ENCODE measurements at places on chromosomes 5 and 9.

DNA sequence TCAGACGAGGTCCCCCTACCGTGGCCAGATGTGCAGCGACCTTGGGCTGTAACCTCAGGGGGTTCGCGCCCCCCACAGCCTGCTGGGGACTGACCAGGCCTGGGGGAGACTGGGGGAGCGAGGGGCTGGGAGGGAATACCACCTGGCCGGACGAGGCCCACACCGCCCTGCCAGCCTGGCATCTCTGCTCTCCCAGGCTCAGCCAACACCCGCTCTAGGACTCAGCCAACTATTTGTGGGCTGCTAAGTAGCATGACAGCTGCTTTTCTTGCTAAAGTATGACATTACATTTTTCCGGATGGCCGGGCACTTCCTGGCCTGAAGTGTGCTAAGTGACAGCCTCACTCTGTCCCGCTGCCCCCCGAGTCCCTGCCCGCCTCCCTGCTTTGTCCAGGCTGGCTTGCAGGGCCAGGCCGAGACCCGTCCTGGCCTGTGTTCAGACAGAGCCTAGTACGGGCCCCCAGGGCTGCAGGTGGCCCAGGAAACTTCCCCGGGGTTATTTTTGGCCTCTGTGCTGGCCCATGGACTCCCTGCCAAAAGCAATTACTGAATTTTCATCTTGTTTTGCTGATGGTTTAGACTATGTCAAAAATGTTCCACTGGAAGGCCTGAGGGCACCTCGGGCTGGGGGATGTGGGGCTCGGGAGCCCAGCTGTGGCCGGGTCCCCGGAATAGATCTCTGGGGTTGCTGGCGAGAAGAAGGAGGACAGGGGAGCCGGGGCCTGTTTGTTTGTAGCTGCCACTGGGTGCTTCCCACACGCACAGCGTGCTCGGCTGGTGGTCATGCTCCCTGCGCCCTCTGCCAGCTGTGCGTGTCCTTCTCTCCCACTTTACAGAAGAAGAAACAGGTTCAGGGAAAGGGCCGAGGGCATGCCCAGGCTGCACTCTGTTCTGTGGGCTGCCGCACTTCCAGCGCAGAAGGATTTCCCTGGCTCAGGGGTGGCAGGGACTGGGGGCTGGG is 13.4 kb upstream of the SLC2A6 start:
- no peak for DNase-seq

DNA sequence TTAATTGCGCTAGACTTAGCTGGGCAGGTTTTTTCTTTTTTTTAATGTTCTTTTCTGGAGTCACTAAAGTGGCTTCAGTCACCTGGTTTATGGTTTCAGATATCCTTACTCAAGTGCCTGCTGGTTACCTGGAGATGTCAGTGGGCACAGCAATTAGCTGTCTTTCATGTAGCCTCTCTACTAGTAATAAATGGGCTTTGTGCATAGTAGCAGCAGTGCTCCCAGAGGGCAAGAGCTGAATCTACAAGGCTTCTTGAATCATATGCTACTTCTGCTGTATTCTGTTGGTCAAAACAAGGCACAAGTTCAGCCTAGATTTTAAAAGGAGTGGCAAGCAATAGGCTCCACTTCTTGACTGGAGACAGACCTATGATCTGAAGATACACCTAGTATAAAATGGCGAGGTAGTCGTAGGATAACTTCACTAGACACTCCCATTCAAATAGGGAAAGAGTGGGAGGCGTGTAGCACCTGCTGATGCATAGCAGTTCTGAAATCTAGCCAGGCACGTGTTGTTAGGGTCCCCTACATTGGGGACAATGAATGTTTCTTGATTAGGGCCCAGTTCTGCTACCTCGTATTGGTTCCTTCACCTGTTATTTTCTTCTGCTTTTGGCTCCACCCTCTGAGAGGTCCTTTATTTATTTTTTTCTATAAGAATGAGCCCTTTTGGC is 7.0 kb downstream of the SCAMP1 start:
- no peak for DNase-seq

- no peak for DNase-seq
Observed at GRCh38 chr5:36653044-36653705, 46.8 kb downstream of the SLC1A3 start.

DNA sequence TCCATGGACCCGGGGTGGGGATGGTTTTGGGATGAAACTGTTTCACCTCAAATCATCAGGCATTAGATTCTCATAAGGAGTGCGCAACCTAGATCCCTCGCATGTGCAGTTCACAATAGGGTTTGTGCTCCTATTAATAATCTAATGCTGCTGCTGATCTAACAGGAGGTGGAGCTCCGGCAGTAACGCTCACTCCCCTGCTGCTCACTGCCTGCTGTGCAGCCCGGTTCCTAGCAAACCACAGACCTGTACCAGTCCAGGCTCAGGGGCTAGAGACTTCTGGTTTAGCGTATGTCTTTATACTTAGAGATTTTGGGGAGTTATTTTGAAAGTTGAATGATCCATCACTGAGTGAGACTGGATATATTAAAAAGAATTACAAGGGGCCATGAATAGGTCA is 50.2 kb downstream of the RICTOR start:
- no peak for DNase-seq

GRCh38 chr5:125293726-125294125 is 547.3 kb upstream of the ZNF608 start:
- DNase-seq, result no peak

- no peak for DNase-seq
Observed at GRCh38 chr9:123336449-123336848, 19.5 kb upstream of the CRB2 start.

DNA sequence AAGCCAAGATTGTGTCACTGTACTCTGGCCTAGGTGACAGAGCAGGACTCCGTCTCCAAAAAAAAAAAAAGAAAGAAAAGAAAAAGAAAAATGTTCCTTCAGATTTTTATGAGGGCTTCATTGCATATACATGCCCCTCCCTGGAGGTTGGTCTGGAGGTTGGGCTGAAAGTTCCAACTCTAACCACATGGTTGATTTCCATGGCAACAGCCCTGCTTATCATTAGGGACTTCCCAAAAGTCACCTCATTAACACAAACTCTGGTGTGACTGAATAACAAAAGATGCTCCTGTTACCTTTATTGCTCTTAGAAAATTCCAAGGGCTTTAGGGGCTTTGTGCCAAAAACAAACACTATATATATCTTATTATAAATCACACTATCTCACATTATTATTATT is 113.8 kb downstream of the TMC1 start:
- DNase-seq, result no peak

DNA sequence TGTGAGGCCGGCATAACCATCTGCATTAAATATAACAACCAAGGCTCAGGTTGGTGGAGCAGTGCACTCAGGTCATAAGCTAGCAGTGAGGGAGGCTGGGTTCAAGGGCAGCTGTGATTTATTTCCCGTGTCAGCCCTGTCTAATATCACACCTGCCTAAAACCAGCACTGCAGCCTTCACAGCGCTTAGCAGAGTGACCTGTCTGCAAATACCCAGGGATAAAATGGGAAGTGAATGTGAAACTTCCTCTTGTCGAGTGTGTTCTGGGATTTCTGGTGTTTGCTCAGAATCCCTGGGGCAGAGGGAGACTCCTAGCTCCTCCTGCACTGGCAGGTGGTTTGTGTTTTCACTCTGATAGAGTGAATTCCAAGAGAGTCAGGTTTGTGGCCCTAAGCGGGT is 57.5 kb downstream of the ZNF510 start:
- no peak for DNase-seq

- no peak for DNase-seq
Observed at GRCh38 chr9:69653261-69653660, 18.9 kb downstream of the APBA1 start.

GRCh38 chr9:9997585-9997984 is 615.2 kb downstream of the PTPRD start:
- no peak for DNase-seq

- no peak for DNase-seq
Observed at GRCh38 chr5:112070022-112070421, 313.0 kb upstream of the NREP start.

GRCh38 chr9:90966480-90967144 is 165.0 kb downstream of the SYK start:
- no peak for DNase-seq

DNA sequence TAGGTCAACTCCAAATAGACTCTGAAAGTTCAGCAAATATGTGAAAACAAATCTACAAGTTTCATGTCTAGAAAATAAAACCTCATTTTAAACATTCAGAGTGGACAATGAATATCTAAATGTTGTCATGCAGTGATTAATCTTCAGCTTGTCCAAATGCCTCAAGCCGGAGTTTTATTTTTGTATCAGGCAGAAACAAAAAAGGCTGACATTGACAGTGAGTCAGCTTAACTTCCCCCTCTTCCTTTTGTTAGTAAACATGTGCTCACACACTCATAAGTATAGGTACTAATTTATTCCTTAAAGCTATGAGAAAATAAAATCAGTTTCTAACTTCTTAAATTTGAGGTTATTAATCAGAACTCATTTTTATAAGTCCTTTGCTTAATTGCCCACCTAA is 467.9 kb upstream of the DAB2 start:
- no peak for DNase-seq

- no peak for DNase-seq
Observed at GRCh38 chr5:57791875-57792274, 309.3 kb upstream of the ACTBL2 start.

- DNase-seq, result no peak
Observed at GRCh38 chr5:174056064-174056847, 10.8 kb downstream of the NSG2 start.

DNA sequence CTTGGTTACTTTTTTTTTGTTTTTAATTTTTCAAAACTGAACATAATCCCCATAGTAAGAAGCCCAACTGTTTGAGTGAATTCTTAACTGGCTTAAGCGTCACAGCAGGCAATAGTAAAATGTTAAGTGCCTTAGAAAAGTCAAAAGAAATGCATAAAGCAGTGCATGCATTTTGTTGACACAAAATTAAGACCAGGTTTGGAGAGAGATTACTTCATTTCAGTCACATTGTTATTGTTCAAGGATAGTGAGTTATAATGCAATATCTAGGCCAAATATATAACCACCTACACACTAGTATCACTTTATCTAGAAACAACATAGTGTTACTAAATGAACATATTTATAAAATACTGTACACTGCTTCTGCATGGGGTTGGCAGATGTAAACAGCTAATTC is 116.9 kb upstream of the KLF9 start:
- no peak for DNase-seq

GRCh38 chr5:58872670-58873273 is 289.9 kb downstream of the RAB3C start:
- DNase-seq, result no peak

- DNase-seq, result no peak
Observed at GRCh38 chr5:113823696-113824095, 310.2 kb downstream of the YTHDC2 start.

DNA sequence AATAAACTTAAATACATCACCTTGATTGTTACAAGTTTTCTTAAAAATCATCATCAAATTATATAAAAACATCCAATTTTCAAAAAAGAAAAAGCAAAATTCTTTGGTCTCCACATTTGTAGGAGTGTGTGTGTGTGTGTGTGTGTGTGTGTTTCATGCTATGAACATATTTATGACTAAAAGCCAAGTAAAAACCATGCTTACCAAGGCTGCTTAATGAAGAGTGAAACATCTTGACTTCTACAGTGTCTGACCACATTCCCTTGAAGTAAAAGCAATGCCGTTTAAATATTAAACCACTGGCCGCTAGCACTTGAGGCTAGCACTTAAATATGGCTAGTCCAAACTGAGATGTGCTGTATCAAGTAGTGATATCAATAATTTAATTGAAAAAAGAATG is 549.1 kb upstream of the CCNG1 start:
- no peak for DNase-seq

GRCh38 chr5:176676361-176676824 is 29.1 kb downstream of the TSPAN17 start:
- DNase-seq, result no peak

- DNase-seq, result peak; percentile 61
Observed at GRCh38 chr9:88950341-88951154, 40.7 kb upstream of the S1PR3 start.

DNA sequence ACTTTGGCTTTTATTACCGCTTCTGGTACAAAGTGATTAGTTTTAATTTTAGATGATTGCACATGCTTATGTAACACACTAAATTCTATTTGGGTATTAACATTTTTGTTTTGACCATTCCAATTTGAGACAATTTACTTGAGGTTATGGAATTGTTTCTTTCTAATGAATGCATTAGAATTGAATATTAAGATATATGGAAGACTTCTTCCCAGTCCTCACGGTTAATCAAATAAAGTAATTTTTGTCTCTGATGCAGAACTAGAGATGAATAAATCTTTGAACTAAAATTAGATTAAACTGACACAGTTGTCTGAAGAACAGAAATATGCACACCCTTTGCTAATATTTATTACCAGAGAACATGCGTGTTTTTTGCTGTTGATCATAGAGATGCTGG is 127.1 kb upstream of the FBXL17 start:
- DNase-seq, result no peak

DNA sequence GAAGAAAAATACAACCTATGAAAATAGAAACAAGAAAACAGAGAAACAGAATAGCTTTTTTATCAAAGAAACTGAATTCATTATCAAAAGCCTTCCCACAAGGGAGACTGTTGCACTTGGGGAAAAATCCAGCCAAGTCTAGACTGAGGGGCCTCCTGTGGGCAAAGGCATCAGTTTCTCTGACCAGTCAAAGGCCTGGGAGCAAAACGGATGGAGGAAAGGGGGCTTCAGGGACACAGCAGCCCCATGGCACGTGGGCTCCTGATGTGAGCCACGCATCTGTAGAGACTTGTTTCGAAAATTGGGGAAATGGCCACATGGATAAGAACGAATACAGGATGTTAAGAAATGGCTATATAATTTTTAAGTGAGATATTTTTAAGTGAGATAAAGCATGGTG is 21.1 kb downstream of the ZDHHC11B start:
- DNase-seq, result no peak

GRCh38 chr5:95907740-95908706 is 53.6 kb downstream of the ELL2 start:
- DNase-seq, result no peak

DNA sequence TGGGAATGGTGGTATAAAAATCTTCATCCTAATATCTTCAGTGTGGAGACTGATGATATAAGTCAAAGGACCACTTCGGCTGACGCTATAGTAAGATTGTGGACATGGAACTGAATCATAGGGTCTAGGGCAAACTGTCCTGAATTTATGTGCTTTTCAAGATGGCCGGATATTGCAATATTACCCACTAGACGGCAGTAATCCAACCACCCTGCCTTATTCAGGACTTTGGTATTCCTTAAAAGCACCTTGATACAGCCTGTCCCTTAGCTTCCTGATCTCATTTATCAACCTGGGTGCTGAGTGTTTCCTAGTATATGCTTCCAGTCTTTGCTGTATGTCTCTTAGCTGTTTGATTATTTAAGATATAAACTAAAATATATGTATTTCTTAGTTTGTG is 71.2 kb upstream of the COX7C start:
- no peak for DNase-seq

DNA sequence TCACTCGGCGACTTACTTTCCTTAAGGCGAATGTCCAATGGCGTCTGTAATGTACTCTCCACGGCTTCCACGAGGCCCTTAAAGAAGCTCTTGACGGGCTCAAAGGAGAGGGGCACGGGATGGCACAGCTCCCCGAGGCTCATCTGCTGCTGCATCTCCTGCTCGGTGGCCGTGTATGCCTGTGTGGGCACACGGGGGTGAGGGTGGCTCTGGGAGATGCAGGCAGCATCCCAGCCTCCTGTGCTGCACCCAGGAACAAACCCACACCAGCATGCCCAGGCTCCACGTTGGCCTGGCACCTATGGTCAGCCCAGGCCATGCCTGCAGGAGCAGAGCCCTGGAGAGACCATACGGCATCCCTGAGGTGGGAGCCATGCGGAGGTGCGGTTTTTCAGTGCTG is 24.2 kb downstream of the TRIM14 start:
- no peak for DNase-seq

GRCh38 chr5:164207646-164208045 is 702.2 kb downstream of the MAT2B start:
- no peak for DNase-seq

GRCh38 chr5:74502479-74502950 is 138.0 kb downstream of the ENC1 start:
- no peak for DNase-seq
